ENCODE measurements at places on chromosomes 16 and 17.

DNA sequence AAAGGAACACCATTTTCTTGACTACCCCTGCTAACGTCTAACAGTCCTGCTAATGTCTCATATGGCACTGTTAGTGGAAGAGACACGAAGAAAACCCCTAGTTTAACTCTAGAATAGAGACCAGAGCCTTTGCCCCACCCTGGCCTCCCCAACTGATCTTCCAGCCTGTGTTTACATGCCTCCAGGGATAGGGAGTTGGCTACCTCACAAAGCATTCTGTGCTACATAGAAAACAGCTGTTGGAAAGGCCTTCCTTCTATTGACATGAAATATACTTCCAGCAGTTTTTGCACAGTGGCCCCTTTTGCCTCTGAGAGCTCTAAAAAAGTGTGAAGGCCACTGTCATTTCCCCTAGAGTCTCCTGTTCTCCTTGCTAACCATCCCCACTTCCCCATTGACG is 73.1 kb downstream of the ASIC2 start:
- no peak for DNase-seq

DNA sequence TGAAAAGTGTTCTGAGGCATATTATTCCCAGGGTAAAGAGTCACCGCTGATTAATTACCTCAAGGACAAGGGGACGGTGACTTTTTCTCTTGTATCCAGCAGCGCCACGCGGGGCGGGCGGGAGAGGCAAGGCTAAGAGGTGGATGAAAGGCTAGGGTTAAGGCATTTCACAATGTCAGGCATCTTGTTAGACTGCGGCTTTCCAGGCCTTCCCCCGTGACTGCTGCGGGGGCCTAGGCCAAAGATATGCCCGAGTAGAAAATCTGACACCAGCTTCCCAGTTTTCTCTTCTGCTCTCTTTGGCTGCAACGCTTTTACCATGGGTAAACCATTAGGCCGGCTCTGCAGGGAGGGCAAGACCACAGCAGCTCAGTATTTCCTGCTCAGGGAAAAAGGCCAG is 698.2 kb downstream of the MAF start:
- DNase-seq: no peak

GRCh38 chr17:77313831-77314230 is 173.1 kb downstream of the SEC14L1 start:
- no peak for DNase-seq

- DNase-seq: no peak
These were observed 33.6 kb downstream of the IRX5 start for GRCh38 chr16:54964239-54964638.

GRCh38 chr17:68328676-68329075 is 37.4 kb downstream of the ARSG start:
- DNase-seq: no peak

GRCh38 chr17:11366272-11366850 is 125.3 kb downstream of the SHISA6 start:
- no peak for DNase-seq

- no peak for DNase-seq
These were observed 36.7 kb downstream of the CMIP start for GRCh38 chr16:81481207-81481821.

- DNase-seq: no peak
These were observed 520.8 kb downstream of the HS3ST4 start for GRCh38 chr16:26212599-26212998.

DNA sequence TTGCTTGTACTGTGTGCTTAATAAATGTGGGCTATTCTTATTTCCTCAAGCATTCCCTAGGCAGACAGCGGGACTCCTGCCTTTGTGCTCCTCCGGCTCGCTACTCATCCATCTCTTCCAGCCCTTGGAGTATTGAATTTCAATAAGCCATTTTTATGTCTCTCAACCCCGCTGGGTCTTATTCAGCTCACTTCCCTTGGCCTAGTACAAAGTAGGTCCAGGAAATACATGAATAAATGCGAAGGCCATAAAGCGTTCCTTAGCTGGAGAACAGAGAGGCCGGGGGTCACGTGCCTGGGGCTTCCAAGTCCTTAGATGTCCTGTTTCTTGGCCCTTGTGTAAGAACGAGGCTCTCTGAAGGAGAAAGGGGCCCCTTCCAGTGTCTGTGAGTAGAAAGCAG is 236.7 kb upstream of the ASIC2 start:
- DNase-seq: no peak

GRCh38 chr17:7655541-7655840 is 4.8 kb downstream of the ATP1B2 start:
- no peak for DNase-seq

GRCh38 chr16:71943887-71944286 is 48.6 kb downstream of the IST1 start:
- no peak for DNase-seq

GRCh38 chr16:19066988-19067348 is 446 bp upstream of the COQ7 start:
- DNase-seq: no peak

GRCh38 chr16:2535625-2536013 is 2.2 kb upstream of the PDPK1 start:
- DNase-seq: no peak

- DNase-seq: no peak
These were observed at the start of gene CD300LD for GRCh38 chr17:74592087-74592990. Gene CD300LD (minus strand): TSS chr17:74592283. CDS start chr17:74592202, 81 bp downstream.

GRCh38 chr17:54945671-54946070 is 22.8 kb downstream of the COX11 start:
- no peak for DNase-seq

DNA sequence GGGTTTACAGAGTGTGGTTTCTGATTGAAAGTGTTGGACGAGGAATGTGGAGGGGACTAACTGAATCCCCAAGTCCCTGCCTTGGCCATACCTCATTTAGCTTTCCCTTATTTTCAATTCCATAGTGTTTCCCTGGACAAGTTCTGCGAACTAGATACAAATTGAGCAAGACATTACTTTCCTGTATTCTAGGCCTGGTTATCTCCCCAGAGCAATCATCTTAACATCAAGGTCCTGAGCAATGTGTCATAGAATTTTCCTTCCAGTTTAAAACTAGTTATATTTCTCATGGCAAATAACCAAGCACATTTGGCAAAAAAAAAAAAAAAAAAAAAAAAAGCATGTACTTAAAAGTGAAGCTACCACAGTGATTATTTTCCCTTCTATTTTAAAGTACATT is 330.1 kb downstream of the CDH11 start:
- DNase-seq: no peak

DNA sequence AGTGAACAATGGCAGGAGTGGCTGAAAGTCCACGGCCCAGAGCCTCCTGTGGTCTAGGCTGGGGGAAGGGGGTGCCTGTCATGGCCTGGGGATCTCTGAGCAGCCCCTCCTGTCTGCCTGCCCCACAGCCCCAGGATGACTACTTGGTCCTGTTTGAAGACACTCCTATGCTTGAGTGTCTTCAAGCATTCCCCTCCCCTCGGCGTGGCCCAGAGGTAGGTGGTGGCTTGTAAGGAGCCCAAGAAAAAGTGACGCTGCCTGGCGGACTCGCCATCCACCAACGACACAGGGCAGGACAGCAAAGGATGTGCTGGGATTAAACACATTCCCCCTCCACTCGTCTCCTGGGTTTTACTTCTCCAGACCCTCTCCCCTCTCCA is 5.7 kb downstream of the SULT1A1 start:
- no peak for DNase-seq

DNA sequence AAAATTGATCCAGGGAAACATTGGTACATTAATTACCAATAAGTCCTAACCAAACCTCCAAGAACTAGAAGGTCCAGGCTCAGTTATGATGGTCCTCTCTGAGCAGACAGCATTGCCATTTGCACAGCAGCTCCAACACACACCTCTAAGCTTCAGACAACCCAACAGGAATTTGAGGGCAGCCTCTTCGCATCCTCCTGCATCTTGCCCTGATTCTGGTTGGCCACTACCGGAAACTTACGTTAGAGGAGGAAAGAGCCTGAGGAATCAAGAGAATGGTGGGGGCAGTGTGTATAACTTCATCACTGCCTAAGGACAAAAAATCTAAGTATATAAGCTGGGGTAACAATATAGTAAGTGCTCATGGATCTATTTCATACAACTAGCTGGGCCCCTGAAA is 15.7 kb downstream of the FAM117A start:
- DNase-seq: no peak

DNA sequence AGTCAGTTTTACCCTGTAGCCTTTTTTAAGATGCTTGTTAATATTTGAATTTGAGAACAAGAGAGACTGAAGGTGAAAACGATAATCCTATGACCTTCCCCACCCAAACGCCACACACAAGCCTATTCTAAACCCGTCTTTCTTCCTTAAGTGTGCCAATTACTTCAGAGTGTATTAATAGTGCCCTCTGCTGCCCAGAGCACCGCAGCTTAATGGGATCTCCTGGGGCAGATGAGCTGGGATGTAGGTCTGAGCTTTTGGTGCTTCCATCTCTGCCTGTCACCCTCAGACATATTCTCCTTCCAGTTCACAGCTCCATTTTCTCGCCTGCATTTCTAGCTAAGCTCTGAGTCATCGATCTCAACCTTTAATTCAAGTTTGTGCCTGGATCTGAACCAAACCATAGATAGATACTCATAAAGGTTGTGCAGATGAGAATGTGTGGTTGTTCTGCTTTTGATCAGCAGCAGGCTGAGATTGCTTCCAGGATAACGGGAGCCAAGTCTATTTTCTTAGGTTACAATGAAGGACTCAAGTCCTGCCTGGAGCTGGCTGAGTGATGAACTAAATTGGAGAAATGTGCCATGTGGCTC is 46.4 kb upstream of the CDH13 start:
- DNase-seq: no peak

DNA sequence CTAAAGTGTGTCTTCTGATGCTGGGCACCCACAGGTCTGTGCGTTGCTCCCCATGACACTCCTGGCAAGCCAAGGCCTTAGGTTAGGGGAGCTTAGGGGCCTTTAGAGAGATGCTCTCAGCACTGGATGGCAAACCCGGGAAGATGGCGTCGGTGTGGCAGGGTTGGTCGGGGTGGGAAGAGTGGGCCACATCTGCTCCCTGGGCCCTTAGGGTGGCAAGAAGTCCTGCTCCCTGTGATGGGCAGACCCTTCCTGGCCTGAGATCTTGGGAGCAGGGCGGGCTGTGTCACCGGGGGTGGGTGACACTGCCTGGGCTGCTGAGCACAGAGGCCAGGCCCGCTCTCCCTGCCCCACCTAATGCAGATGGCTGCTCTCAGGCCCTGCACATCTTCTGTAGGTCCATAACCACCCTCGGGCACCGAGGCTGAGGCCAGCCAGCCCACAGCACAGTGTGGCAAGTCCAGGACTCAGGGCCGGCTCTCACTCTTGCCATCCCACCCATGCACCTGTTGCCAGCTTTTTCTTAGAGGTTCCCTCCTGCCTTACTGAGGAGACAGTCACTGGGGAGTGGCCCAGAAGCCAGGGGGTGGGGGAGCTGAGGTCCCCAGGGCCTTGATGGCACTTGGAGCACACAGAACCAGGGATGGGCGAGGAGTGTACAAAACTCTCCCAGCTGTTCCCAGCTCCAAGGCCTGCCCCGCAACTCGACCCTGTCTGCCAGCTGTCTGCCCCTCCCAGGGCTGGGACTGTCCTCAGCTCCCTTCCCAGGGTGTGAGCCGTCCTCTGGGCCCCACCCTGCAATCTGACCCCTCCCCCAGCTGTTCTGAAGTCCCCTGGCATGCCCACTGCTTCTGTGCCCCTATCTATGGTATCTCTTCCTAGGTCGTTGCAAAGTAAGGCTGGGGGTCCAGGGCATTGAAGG is 4.4 kb upstream of the MTSS2 start:
- DNase-seq: no peak

GRCh38 chr17:45918241-45918745 is 23.9 kb downstream of the MAPT start:
- DNase-seq: no peak

GRCh38 chr16:86227041-86227440 is 283.3 kb upstream of the FOXF1 start:
- no peak for DNase-seq

DNA sequence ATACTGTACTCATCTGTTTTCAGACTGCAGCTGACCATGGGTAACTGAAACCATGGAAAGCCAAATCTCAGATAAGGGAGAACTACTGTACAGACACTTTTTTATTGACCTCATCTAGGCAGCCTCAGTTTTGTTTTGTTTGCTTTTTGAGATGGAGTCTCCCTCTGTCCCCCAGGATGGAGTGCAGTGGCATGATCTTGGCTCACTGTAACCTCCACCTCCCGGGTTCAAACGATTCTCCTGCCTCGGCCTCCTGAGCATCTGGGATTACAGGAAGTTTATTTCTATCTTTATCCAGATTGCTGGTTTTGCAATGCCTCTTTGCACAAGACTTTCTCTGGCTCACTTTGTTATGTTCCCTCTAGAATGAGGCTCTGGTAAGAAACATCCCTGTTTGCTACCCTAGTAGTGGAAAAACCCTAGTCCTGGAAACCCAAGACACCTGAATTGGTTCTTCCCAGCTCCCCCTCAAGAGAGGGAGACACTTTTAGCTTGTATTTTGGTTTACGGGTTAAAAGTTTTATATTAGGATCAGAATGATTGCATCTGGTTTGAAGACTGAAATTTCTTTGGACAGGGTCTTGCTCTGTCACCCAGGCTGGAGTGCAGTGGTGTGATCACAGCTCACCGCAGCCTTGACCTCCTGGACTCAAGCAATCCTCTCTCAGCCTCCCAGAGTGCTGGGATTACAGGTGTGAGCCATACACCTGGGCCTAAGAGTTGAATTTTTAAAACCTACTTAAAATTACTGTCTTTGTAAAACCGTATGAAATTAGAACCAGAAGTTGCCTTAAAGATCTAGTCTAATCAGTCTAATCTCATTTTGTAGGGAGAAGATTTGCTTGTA is 38.9 kb downstream of the ZNF207 start:
- DNase-seq: no peak

Data from NCI-H2081 treated with DMSO at 0.1 percent for 48 hours (cell line).